Lung (tissue), 17 donors: ENCODE measurements at places on chromosomes 4 and X. TPM values are rescaled to one million over a fixed set of nuclear protein-coding genes. Genes with fewer than 3 reads are reported as not detected.

MAGEB17 gene
- total RNA-seq: not detected

CXXC4 gene
- total RNA-seq: 2.1 TPM

LRIT3 gene
- 0.26 TPM for total RNA-seq

- DNase-seq: no peak
These were observed 777.7 kb downstream of the STIM2 start for GRCh38 chr4:27638163-27638915.

- no peak for DNase-seq
These were observed 1015.7 kb downstream of the TECRL start for GRCh38 chr4:63393544-63393943.

- DNase-seq: no peak
These were observed 117.4 kb downstream of the DIPK2B start for GRCh38 chrX:45083314-45083713.

GRCh38 chr4:15479089-15479912 is 9.6 kb downstream of the CC2D2A start:
- DNase-seq: peak; percentile 86

DNA sequence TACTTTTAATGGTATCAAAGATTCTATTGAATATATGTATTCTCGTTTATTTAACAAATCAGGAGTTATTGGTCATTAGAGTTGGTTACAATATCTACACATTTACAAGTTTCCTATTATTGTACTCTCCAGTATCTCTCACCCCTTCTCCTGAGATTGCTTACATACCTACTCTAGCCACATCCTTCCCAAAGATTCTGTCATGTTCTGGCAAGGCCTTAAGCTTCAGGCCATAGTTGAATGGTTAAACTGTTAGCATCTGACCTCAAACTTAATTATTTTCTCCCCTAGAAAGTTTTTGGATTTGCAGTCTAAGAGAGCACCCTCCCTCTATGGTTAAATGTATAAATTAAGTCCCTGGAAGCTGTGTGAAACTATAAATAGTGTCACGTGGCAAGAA is 784.2 kb downstream of the GLUD2 start:
- DNase-seq: no peak

- no peak for DNase-seq
These were observed 59.0 kb downstream of the CHM start for GRCh38 chrX:85988353-85988752.
